ENCODE measurements at places on chromosomes 4 and X.

- DNase-seq = no peak
Observed at GRCh38 chr4:15416357-15417232, 11.2 kb upstream of the C1QTNF7 start.

DNA sequence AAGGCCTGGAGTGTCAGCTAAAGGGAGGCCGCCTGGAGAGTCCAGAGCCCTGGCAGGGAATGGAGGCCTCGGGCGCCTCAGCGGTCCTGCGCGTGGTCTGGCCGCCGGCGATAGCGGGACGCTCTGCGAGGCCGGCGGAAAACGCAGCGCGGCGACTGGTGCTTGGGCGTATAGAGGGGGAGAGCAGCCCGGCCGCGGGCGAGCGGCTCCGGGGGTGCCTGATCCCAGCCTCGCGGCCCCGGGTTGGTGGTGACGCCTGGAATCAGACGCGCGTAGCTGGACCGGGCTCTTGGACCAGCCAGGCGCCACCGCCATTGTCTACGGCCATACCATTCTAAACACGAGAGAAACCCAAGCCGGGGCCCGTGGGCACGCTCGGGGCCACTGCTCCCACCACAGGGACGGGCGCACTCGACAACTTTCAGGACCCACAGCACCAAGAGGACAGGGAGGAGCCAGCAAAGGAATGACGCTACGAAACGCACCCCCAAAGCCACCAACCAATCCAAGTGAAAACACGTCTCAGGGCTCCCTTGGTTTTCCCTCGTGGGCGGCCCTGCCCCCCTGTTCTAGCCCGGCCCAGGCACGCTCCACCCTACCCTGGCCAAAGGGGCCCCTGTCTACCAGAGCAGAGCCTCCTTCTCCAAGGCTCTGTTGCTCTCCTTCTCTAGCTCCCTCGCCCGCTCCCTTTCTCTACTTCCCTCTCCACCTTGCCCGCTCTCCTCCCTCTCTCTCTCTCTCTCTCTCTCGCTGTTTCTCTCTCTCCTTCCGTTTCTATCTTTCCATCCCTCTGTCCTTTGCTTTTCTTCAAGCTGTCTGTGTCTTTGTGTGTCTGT, 7.8 kb downstream of the FRG2 start:
- no peak for DNase-seq

GRCh38 chr4:93355411-93355810, 473.1 kb upstream of the ATOH1 start:
- DNase-seq = no peak

DNA sequence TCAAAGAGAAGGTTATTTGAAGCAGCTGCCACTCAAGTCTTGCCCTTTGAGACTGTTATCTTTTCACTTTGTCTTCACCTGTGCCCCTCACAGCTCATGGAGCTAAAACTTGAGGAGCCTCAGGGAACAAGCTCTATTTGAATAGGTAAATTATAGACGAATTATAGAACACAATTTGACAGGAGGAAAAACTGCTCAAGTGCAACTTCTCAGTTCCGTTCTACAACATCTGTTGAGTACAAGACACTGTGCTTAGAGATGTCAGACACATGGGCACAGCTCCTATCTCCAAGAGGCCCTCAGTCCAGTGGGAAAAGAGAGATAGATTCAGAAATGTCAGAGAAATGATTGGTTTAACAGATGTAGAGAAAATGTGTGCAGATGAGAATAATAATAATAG, 5.1 kb downstream of the PPP1R2C start:
- DNase-seq = no peak

- no peak for DNase-seq
Observed at GRCh38 chrX:147376601-147377422, 534.9 kb upstream of the FMR1 start.

GRCh38 chrX:147912093-147912801, 528 bp downstream of the FMR1 start:
- DNase-seq = no peak

GRCh38 chr4:87353592-87353991, 30.9 kb upstream of the HSD17B13 start:
- no peak for DNase-seq
